ENCODE measurements at places on chromosomes 11 and 22. TPM values are rescaled to one million over a fixed set of nuclear protein-coding genes. Genes with fewer than 3 reads are reported as not detected.

DNA sequence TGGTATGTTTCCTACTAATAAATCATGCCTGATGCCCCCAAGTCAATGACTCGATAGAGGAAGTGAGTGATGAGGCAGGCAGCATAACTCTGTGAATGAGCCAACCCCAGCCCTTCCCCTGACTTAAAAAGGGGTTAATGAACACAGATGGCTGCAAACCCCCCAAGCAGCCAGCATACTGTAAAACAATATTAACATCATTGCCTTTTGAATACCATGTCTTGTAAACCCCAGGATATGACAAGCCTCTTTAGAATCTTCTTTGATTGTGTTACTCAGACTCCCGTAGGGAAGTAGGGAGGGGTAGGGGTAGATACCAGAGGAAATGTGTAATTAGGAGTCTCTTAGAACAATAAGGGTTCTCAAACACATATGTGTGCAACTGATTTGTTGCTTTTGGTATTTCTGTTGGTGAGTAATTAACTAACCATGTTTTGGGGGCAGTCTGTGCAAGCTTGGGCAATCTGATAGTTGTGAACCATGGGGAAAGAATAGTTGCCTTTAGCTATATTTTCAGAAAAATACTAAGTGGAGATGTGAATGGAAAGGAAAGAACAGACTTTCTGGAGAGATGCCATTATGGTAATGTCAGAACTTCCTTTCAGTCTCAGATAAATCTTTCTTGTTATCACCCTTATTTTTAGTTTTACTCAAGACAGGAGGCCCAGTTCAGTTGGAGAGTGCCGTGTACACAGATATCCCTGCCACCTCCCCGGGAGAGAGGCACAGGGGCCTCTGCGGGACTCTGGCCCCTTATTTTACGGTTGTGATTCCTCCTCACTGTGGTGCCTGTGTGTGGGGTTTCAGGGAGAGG is 701.8 kb downstream of the NTM start:
- H3K4me3 ChIP-seq, result no peak overlapping the region
- H3K4me1 ChIP-seq, result no peaks in the 10 kb centered on the region
- no peak overlapping the region for H3K27ac ChIP-seq
- no peak for DNase-seq
- no peaks in the 10 kb centered on the region for H3K36me3 ChIP-seq

- H3K27me3 ChIP-seq, result no peaks in the 10 kb centered on the region
- H3K27ac ChIP-seq, result no peak within 1 kb of the TSS
- DNase-seq, result no peak
- H3K36me3 ChIP-seq, result 0 out of 2 replicates have a peak, but pooled peaks cover 5% of the 10 kb centered on the region
- H3K4me1 ChIP-seq, result peaks cover 10% of the 10 kb centered on the region
Observed at GRCh38 chr22:21632237-21632895, at the start of gene CCDC116. CCDC116 (plus strand) TSS chr22:21632760; CDS start chr22:21633182, 422 bp downstream.

DNA sequence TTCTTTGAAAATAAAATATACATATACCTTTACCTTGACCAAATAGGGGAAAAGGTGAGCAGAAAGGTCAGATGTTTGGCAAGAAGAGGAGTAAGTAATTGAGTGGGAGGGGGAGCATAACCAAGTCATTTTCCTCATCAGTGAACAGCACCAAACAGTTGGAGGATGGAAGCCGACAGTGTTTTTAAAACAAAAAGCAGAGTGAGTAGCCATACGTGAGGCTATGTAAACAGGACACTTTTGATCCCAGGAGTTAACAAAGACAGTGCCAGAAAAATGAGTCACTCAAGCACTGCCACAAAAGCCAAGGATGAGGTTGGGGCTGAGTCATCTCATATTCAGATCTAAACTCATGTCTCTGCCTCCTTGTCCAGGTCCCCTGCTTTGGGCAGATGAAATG is 734.7 kb downstream of the KCNA4 start:
- H3K36me3 ChIP-seq, result no peaks in the 10 kb centered on the region
- H3K27ac ChIP-seq, result no peak overlapping the region
- no peaks in the 10 kb centered on the region for H3K27me3 ChIP-seq
- DNase-seq, result no peak
- H3K4me1 ChIP-seq, result no peaks in the 10 kb centered on the region
- no peak overlapping the region for H3K4me3 ChIP-seq

DNA sequence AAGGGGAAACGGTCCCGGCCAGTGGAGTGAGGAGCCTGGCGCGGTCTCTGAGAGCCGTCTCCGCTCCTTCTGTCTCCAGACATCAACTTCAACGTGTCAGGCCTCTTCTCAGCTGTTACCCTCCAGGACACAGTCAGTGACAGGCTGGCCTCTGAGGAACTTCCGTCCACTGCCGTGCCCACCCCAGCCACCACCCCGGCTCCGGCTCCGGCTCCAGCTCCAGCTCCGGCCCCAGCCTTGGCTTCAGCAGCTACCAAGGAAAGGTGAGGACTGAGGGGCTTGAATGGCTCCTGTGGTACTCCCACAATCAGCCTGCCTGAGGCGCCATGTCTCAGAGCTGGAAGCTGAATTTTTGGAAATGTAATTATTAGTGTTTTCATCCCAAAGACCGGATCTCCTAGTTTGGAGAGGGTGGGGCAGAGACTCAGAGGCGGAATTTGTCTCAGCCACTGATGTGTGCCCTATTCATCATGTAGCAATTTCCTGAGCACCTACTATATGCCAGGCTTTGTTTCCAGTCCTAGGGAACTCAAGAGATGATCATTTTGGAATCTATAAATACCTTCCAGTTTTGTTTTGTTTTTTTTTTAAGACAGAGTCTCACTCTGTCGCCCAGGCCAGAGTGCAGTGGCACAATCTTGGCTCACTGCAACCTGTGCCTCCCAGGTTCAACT is 7.9 kb upstream of the PDXP start:
- H3K27me3 ChIP-seq, result no peaks in the 10 kb centered on the region
- DNase-seq, result no peak
- H3K27ac ChIP-seq, result no peak overlapping the region

DNA sequence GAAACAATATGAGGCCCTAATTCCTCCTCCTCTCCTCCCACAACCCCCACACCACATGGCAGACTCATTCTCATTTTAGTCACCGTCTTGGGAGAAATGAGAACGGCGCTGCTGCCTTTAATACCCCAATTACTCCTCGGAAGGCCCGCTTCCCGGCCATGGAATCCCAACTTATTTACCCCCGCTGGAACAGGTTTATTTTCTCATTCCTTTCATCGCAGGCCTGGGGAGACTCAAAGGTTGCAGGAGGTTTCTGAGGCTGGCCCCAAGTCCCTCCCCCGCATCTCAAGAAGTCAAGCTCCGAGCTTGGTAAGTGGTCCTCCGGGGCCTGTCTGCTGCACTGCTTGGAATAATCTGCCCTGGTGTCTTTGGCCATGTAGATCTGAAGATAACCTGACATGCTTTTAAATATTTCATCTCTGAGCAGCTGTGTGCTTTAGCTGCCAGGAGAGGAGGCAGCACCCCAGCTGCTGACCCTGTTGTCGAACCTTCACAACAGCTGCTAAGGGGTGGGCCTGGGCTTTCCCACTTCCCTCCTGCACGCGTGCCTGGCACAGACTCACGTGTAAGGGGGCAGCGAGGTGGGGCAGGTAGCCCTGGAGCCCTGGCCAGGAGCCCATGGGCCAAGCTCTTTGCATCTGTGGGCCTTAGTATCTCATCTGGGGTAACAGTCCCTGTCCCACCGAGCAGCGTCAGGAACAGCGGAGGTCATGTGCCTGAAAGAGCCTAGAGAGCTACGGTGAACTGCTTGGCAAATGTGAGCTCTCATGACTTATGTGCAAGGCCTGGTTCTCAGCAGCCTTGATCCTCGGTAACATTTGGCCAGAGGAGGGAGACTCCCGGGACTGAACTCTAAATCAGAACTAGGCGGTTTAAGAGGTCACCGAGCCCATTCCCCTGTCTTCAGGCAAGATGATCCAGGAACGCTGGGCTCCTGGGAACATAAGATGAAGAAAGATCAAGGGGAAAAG is 164.6 kb downstream of the ST3GAL4 start:
- H3K36me3 ChIP-seq, result no peaks in the 10 kb centered on the region
- peaks cover 5% of the 10 kb centered on the region for H3K27me3 ChIP-seq
- no peak overlapping the region for H3K4me3 ChIP-seq
- H3K27ac ChIP-seq, result no peak overlapping the region
- DNase-seq, result no peak

Gene OR4D9
- polyA plus RNA-seq, result not detected

DNA sequence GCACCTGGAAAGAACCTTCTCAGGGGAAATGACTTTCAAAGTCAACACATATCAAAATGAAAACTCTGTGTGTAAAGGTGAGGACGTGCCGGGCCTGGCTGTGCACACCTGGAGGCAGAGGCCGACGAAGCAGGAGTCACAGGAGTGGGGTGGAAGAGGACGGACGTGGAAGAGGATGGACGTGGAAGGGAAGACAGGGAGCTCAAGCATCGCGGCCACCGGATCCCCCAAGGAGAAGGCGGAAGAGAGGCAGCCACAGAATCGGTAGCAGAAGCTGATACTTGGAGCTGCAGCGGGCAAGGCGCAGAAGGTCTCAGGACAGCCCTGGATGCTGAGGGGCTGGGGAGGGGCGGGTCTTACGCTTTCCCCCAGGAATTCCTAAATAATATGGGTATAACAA is 519.8 kb downstream of the BRD1 start:
- no peak overlapping the region for H3K4me3 ChIP-seq
- no peak for DNase-seq
- no peaks in the 10 kb centered on the region for H3K27me3 ChIP-seq
- H3K4me1 ChIP-seq, result no peaks in the 10 kb centered on the region
- H3K36me3 ChIP-seq, result no peaks in the 10 kb centered on the region

- peaks cover 3% of the 10 kb centered on the region for H3K4me1 ChIP-seq
- no peaks in the 10 kb centered on the region for H3K36me3 ChIP-seq
- peaks cover 28% of the 10 kb centered on the region for H3K27me3 ChIP-seq
- DNase-seq, result no peak
- no peak overlapping the region for H3K4me3 ChIP-seq
Observed at GRCh38 chr11:79439410-79439885, 1.4 kb downstream of the TENM4 start.

- H3K27me3 ChIP-seq, result no peaks in the 10 kb centered on the region
- no peak overlapping the region for H3K4me3 ChIP-seq
- no peak overlapping the region for H3K27ac ChIP-seq
Observed at GRCh38 chr11:111606986-111607385, 4.7 kb downstream of the SIK2 start.

Gene CLMP
- polyA plus RNA-seq, result 0.14 TPM

DNA sequence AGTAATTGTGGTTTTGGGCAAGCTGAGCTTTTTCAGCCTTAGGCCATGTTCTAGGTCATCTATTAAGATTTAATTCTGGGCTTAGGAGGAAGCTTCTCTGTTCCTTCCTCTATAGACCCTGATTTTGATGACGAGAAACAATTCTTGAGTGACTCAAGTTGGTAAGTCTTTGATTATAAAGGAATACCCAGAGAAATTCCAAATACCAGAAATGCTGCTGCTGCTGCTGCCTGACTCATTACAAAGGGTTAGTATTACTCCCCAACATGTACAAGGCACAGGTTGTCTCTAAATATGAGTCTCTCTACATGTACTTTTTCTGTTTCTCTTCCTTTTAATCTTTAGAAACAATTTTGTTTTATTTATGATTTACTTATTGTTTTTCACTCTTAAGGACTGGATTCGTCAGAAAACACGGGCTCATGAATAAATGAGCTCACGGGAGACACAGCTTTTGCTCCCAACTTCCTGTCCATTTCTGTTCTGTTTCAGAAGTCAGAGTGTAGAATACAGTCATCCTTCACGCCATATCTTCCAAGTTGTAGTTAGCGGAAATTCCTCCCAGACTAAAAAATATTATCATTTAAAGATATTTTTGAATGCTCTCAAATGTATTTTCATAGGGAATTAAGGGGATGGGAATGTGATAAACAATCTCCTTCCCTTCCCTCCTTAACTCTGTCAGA is 31.8 kb upstream of the RBMXL2 start:
- no peaks in the 10 kb centered on the region for H3K36me3 ChIP-seq
- H3K4me3 ChIP-seq, result no peak overlapping the region
- no peaks in the 10 kb centered on the region for H3K27me3 ChIP-seq
- no peak overlapping the region for H3K27ac ChIP-seq

Gene FAM83F
- polyA plus RNA-seq, result not detected

- H3K4me1 ChIP-seq, result no peaks in the 10 kb centered on the region
- no peak for DNase-seq
- H3K36me3 ChIP-seq, result peaks cover 3% of the 10 kb centered on the region
- no peaks in the 10 kb centered on the region for H3K27me3 ChIP-seq
Observed at GRCh38 chr22:37918580-37919270, 12.6 kb downstream of the MICALL1 start.

Gene TENM4
- polyA plus RNA-seq, result not detected

Gene FGF3
- polyA plus RNA-seq, result not detected

GRCh38 chr11:88293931-88294330 is 43.6 kb downstream of the CTSC start:
- no peak for DNase-seq
- H3K27me3 ChIP-seq, result no peaks in the 10 kb centered on the region
- H3K27ac ChIP-seq, result no peak overlapping the region
- no peak overlapping the region for H3K4me3 ChIP-seq
- H3K4me1 ChIP-seq, result peaks cover 28% of the 10 kb centered on the region

Gene LDLRAD3
- 14.5 TPM for polyA plus RNA-seq

GRCh38 chr22:36413022-36413775 is 25.4 kb upstream of the MYH9 start:
- H3K4me3 ChIP-seq, result no peak overlapping the region
- no peaks in the 10 kb centered on the region for H3K27me3 ChIP-seq
- H3K4me1 ChIP-seq, result peaks cover 18% of the 10 kb centered on the region
- no peak overlapping the region for H3K27ac ChIP-seq
- no peak for DNase-seq

GRCh38 chr11:126133901-126134300 is 71.2 kb upstream of the CDON start:
- H3K27me3 ChIP-seq, result no peaks in the 10 kb centered on the region

- no peaks in the 10 kb centered on the region for H3K36me3 ChIP-seq
- no peak overlapping the region for H3K27ac ChIP-seq
- H3K4me3 ChIP-seq, result no peak overlapping the region
- no peak for DNase-seq
- peaks cover 10% of the 10 kb centered on the region for H3K4me1 ChIP-seq
Observed at GRCh38 chr22:33793475-33793874, 126.8 kb downstream of the LARGE1 start.

Gene KREMEN1
- 0.14 TPM for polyA plus RNA-seq

DNA sequence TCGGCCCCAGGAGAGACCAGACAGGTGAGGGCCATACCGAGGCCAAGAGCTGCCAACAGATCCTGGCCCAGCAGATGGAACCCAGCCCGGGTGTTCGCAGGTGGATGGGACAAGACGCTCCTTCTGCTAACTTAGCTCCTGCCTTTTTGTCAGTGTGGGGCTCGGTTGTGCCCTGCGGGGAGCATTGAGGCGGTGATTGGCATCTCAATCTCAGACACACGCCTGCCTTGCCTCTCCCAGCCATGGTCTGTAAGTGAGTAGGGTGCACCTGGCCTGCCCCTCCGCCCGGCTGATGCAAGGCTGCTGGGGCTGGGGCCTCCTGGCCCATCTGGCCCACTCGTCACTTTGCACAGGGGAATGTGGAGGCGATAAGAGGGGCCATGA is 350.1 kb downstream of the TBC1D22A start:
- no peak for DNase-seq
- H3K36me3 ChIP-seq, result no peaks in the 10 kb centered on the region
- no peaks in the 10 kb centered on the region for H3K27me3 ChIP-seq
- no peak overlapping the region for H3K27ac ChIP-seq
- H3K4me3 ChIP-seq, result no peak overlapping the region

Gene WNT7B
- not detected for polyA plus RNA-seq

All from GM12878 (cell line).